ENCODE measurements at places on chromosomes 5 and 9.

DNA sequence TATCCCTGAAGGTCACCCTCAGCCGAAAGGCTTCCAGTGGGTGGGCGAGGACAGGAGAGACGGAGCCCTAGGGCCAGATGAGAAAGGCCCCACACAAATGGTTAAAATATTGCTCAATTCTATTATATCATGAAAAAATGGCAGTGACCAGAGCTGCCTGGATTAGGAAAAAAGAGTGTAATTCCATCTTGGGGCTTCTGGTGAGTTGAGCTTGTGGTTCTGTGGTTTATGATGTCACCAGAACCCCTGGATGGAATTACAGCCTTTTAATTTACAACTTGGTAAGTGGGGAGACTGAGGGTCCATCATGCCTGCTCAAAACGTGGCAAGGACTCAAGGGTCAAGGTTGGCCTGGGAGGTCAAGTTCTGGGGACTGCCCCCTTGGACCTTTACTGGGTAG lies 55.5 kb upstream of the STC2 start:
- no peak for DNase-seq

- DNase-seq: no peak
Observed at GRCh38 chr5:131475541-131475941, 159.5 kb downstream of the RAPGEF6 start.

DNA sequence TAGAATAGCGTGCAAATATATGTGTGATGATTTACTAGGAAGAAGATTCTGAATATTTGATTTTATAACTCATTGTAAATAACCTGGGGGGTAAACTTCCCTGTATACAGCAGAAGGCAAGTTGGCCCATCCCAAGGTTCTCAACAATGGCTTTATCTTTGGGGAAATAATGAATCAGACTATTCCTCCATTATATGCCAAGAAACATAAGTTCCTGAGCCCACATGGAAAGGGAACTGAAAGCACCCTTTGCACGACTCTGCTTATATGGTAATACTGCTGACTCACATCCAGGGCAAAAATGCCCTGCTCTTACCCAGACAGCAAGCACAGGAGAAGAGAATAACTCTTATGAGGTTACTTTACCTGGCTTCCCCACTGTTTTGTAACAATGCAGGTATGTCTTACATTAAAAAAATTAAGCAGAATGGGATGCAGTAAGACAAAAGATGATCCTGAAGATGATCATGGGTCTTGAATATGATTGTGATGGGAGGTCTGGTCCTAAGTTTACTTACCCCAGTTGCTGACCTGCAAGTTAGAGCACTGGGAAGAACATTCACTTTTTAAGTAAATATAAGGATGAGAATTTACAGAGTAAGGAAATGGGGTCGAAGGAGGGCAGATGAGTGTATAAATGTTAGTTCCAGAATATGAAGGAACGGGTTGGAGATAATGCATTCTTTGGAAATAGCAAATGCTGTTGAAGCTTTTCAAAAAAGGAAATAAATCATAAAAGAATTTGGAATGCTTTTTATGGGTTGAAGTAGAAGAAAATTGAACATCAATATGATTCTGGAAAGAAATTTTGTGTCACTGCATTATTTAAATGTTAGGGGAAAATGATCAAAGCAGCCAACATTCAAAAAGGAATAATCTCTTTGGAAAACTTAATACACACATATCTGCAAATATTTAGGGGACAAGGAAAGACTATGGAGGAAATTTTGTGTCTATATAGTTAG lies 428.4 kb upstream of the MPDZ start:
- DNase-seq: no peak

- DNase-seq: no peak
Observed at GRCh38 chr9:86178503-86178902, 79.1 kb upstream of the GOLM1 start.

GRCh38 chr5:59724482-59725391 lies 168.8 kb downstream of the PDE4D start:
- no peak for DNase-seq

- no peak for DNase-seq
Observed at GRCh38 chr9:75812141-75812540, 78.3 kb upstream of the PCSK5 start.

- DNase-seq: no peak
Observed at GRCh38 chr9:2568689-2569088, 52.9 kb upstream of the VLDLR start.

Measured in CD4-positive, alpha-beta T cell treated with Interleukin-15 for 4 hours (primary cell).